ENCODE measurements at places on chromosomes 7 and 10.

- DNase-seq, result no peak
Observed at GRCh38 chr7:29300026-29300480, 105.5 kb downstream of the CHN2 start.

GRCh38 chr7:108178398-108178797 is 48.2 kb upstream of the LAMB4 start:
- DNase-seq, result no peak

- DNase-seq, result no peak
Observed at GRCh38 chr7:108360058-108360800, 96.0 kb downstream of the NRCAM start.

- no peak for DNase-seq
Observed at GRCh38 chr10:25820874-25821273, 113.2 kb upstream of the MYO3A start.

GRCh38 chr10:78721231-78721630 is 347.5 kb upstream of the ZMIZ1 start:
- no peak for DNase-seq

GRCh38 chr7:24883622-24884013 is 96.4 kb downstream of the OSBPL3 start:
- no peak for DNase-seq

DNA sequence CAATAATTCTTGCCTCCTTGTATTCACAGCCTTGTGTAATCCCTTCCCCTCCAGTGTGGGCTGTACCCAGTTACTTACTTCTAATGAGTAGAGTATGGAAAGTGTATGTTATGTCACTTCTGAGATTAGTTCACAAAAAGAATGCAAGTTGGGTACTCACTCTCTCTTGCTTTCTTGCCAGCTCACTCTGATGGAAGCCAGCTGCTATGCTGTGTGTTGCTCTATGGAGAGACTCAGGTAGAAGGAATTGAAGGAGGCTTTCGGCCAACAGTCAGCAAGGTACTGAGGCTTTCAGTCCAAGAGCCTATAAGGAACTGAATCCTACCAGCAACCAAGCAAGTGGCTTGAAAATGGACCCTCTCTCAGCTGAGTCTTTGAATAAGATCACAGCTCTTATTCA is 9.7 kb upstream of the BICC1 start:
- DNase-seq, result no peak

- DNase-seq, result no peak
Observed at GRCh38 chr10:7481368-7481765, 70.5 kb upstream of the SFMBT2 start.

DNA sequence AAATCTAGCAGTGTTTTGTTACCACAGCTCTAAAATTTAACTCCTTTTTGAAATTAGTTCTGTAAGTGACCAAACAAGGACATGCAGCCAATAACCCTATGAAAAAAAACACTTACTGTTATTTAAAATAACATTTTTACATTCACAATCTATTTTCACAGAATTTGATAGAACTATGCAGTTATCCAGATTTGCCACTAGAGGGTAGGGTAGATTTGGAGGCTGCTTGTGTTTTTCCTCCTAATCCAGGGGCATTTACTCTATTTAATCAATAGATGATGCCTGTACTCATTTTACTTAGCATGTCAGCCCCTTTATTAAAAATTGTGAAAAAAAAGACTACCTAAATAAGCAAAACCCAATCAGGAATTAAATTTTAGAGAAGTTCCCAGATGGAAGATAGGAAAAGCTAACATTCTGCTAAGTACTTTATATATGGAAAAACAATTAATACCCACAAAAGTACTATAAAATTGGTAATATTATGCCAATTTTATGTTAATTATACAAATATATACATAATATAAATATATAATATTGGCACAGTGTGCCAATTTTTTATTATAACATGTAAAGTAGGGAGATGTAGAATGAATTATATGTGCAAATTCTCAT is 18.1 kb upstream of the LIPK start:
- peak; percentile 25 for DNase-seq

- DNase-seq, result no peak
Observed at GRCh38 chr7:25967278-25968204, 184.5 kb upstream of the NFE2L3 start.

- peak; percentile 21 for DNase-seq
Observed at GRCh38 chr10:71094712-71095390, 117.5 kb upstream of the UNC5B start.

GRCh38 chr7:1998146-1998545 is 234.6 kb downstream of the MAD1L1 start:
- DNase-seq, result no peak

DNA sequence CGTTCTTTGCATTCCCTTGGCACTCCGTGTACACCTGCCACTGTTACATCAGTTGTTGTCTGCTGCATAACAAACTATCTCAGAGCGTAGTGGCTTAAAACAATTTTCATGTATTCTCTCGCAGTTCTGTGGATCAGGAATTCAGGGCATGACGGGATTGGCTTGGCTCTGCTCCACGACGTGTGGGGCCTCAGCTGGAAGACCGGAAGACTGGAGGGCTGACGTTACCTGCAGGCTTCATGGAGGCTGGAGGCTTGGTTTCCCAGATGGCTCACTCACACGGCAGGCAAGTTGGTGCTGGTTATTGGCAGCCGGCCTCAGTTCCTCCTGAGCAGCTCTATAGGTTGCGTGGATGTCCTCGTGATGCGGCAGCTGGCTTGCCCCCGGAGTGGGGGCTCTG is 25.5 kb downstream of the NYAP1 start:
- DNase-seq, result peak; percentile 51

- no peak for DNase-seq
Observed at GRCh38 chr10:14009371-14010100, 321.2 kb downstream of the FRMD4A start.

GRCh38 chr10:70837660-70838059 is 21.9 kb downstream of the SGPL1 start:
- no peak for DNase-seq

GRCh38 chr7:94089806-94090205 is 85.7 kb upstream of the BET1 start:
- DNase-seq, result no peak

- DNase-seq, result no peak
Observed at GRCh38 chr7:156998988-156999957, 11.2 kb downstream of the MNX1 start.

GRCh38 chr7:44098092-44099068 is 5.8 kb upstream of the AEBP1 start:
- no peak for DNase-seq

DNA sequence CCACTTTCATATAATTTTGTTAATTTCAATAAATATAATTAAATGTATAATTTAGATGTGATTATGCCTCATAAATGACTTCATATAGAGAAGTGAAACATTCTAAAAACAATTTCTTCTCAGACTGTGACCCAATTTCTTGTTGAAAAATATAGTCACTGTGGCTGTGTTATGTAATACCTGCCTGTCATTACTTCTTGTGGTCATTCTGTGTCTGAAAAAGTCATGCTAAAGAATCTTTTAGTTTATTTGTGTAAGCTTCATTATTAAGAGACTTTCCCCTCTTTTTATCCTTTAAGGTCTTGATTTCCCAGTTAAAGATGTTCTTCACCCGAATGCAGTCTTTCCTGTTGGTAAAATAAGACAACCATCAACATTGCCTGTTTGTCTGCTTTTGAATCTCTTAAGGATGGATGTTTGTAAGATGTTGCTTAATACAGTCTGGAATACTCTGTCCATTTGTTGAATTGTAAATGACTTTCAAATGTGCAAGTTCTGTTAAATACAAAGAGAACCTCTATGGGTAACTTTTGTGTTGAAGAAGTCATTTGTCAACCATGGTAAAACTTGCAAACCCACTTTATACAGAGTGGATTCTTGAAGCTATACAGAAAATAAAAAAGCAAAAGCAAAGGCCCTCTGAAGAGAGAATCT is 16.0 kb downstream of the KAT6B start:
- no peak for DNase-seq

DNA sequence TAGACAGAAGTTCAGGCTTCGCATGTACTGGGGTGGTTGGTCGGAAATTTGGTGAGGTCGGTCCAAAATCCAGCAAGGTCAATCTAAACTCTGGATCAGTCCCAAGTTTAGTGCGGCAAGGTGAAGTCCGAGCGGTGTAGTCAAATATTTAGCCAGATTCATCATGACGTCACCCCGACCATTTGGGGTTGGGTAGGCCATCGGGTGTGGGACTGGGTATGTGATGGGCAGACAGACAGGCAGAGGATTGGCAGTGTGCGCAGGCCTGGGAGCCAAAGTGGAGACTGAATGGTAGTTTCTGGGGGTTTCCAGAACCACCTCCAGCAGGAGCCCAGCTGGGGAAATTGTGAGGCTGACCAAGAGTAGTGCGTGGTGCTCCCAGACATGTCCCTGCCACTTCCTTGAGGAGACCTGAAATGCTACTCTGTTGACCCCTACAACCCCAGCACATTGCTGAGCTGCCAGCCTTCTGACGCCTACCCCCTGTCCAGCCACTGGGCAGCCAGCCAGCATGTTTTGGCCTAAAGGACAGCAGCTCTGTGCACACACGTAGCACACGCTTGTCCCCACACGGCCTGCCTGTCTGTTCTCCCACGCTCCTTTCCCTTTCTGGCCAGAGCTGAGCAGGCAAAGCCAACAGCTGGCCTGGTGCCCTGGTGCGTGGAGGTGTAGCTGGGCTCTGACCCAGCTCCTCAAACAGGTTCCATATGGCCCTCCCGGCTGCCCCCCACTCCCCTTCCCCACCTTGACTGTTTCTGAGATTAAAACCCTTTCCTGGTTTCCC is 55.9 kb downstream of the FAM241B start:
- peak; percentile 87 for DNase-seq

DNA sequence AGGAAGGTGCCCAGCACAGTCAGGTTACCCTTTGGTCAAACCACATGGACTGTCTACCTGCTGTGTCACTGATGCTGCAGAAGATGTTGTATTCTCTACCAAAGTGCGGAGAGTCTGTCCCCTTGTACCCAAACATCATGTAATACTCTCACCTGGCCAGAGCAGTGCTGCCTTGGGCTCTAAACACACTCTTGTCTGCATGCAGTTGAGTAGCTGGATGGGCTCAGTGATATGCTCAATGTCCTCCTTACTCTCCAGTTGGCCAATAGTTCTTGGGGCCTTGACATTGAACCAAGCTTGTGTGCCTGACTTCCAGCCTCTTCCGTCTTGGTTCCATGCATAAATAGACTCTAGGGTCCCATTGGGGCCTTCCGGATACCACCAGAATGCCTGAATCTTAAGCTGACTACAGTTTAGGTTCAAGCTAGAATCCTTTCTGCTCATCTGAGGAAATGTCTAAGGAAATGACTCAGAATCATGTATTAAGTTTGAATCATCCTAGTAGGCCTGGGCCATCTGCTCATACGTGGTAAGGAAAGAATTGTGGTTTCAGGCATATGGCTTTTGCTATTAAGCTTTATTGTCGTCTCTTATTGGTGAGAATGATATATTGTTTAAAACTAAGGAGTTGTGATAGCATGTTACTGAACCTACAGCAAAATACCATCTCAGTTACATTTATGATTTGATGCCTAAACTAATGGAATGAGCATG is 118.0 kb downstream of the OTUD1 start:
- DNase-seq, result peak; percentile 69

- DNase-seq, result peak; percentile 6
Observed at GRCh38 chr10:70925377-70926225, 37.2 kb upstream of the PCBD1 start.

GRCh38 chr7:155377071-155377837 is 79.6 kb downstream of the INSIG1 start:
- DNase-seq, result no peak

- no peak for DNase-seq
Observed at GRCh38 chr7:94217766-94218165, 176.9 kb upstream of the COL1A2 start.

DNA sequence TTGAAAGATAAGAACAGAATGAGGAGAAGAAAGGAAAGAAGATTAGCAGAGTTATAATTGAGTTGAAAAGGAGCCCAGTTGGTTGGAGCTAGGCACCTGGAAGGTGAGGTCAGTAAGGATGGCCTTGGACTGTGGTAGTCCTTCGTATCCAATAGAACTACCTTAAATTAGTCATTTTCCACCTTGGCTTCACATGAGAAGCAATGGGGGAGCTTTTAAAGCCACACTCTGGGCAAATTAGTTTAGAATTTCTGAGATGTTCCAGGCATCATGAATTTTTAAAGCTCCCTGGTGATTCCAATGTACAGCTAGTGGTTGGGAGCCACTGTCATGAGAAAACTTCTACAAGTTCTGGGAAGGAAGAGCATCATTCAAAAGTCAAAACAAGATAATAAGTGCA is 27.3 kb upstream of the CYP3A5 start:
- DNase-seq, result no peak

- DNase-seq, result no peak
Observed at GRCh38 chr10:19651549-19651948, 164.7 kb upstream of the PLXDC2 start.

- DNase-seq, result no peak
Observed at GRCh38 chr10:80136134-80136571, 3.6 kb downstream of the PLAC9 start.

GRCh38 chr10:63586043-63586442 is 64.8 kb downstream of the REEP3 start:
- DNase-seq, result no peak

DNA sequence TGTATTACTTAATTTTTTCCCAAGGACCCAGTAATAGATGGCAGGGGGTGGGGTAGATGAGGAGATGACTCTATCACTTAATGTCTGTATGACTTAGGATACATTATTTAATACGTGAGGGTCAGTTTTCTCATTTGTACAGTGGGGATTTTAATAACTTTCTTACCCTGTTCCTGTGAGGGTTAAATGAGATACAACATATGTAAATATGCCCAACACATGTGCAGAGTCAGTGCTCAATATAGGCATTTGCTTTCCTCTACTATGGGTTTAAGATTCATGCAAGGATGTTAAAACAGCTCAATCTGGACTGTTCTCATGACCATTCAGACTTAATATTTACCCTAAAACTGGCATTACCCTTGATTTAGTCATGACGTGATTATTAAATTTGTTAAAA is 31.2 kb downstream of the ST7 start:
- no peak for DNase-seq

- peak; percentile 97 for DNase-seq
Observed at GRCh38 chr10:63699785-63700613, 178.8 kb downstream of the REEP3 start.

DNA sequence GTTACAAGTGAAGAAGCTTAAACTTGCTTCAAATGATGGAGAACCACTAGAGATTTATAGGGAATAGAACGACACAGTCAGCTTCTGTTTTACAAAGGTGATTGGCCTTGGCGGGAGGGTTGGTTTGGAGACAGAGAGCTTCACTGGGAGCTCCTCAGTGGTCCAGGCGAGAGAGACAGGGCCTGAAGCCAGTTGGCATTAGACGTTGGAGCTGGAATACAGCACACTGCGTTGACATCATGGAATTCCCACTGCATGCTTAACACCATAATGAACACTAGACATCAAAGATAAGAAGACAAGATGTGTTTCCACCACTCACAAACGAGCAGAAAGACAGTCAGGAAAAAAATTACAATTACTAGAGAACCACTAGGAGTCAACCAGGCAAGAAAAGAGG is 67.8 kb downstream of the TBXAS1 start:
- no peak for DNase-seq
